Activated CD4-positive, CD25-positive, alpha-beta regulatory T cell treated with anti-CD3 and anti-CD28 coated beads, Interleukin-2, amount 50 U/mL, for 24 hours (primary cell): ENCODE measurements at places on chromosomes 16 and 17.

DNA sequence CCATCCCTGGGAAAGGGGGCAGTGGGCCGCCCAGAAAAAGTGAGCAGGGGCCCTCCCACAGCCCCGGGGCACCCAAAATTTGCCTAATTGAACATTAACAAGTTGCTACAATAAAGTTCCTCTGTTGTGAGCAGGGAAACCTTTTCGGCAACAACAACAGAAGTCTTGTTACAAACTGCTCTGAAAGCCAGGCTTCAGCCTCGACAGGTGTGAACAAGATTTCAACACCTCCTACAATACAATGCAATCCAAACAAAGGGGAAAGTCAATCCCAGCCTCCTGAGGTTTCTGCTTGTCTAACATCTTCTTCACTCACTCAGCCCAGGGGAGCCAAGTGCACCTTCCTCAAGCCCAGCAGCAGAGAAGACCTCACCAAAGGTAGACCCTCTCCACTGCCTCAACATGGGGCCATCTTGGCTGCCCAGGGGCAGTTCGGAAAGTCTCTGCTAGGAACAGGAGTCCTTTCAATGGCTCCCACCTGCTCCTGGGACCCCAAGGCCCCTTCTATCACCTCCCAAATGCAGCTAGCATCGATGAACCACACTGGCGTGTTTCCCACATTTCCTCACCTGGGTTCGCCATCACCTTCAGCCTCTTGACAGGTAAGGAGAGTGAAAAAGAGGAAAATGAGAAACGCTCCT is 19.1 kb downstream of the ZFHX3 start:
- no peak for ATAC-seq

- ATAC-seq: no peak
Observed at GRCh38 chr17:27504188-27504995, 48.1 kb downstream of the KSR1 start.

DNA sequence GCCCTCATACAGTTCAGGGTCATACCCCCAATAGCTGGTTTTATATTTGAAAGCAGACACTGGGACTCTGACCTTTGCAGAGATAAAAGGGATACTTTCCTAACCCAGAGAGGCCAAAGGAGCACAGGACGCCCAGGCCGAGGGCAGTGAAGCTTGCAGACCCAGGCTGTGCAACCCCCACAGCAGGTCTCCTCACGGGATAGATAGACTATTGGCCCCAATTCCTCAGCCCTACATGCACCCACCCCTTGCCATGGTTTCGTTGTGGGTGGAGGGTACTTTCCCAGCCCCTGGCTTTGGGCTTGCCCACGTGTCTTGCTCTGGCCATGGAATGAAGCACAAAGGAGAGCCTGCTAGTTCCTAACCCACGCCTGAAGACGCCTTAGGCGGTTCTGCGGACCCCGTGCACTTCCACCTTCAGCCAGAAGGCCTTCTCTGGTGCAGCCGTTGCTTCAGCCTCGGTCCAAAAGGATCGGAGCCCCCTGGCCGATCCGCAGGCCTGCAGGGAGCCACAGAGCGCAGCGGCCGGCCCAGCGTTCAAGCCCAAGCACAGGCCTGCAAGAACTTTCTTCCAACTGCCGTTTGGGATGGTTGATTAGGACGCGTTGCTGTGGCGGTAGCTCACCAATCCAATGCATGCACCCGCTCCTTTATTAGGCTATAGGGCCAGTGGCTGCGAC is 9.8 kb upstream of the BRCA1 start:
- no peak for ATAC-seq

GRCh38 chr16:12896562-12896961 is 4.8 kb upstream of the SHISA9 start:
- ATAC-seq: no peak

GRCh38 chr17:8290043-8290442 is 1.6 kb downstream of the RANGRF start:
- no peak for ATAC-seq

DNA sequence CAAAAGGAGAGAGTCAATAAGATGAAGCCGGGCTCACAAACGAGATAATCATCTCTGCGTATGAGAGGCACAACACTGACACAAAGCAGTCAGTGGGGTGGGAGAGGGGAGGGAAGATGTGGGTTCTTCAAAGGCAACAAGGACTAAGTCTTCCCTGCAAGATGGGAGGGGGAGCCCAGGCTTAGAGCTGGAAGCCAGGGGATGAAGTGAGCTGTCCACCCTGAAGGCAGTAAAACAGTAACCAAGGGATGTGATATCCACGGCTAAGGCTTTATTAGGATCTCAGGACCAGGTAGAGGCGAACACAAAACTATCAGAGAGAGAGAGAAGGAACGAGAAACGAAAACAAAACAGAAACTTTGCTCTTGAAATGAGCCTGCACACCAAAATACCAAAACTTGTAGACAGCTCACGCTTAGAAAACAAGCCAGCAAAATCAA is 115.9 kb downstream of the DYNLRB2 start:
- peak; percentile 92 for ATAC-seq

- no peak for ATAC-seq
Observed at GRCh38 chr17:61411261-61412142, 11.9 kb downstream of the TBX2 start.

- no peak for ATAC-seq
Observed at GRCh38 chr16:10688291-10688690, 6.4 kb downstream of the TEKT5 start.

- no peak for ATAC-seq
Observed at GRCh38 chr17:14396547-14396946, 95.7 kb downstream of the HS3ST3B1 start.

- ATAC-seq: no peak
Observed at GRCh38 chr16:73737637-73738036, 559.0 kb upstream of the PSMD7 start.

DNA sequence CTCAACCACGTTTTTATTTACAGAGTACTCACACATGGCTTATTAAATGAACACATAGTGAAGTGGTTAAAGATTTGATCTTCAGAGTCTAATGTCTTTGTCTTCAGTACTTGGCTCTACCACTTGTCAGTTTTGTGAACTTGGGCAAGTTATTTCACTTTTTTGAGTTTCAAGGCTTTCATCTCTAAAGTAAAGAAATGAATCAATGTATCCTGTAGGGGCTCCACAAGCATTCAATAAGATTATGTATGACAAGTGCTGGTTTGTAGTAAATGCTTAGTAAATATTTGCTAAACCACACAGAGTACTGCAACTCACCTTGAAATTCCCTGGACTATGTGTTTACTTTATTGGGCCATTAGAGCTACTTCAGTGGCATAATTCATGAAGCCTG is 446.0 kb upstream of the GOT2 start:
- ATAC-seq: no peak

DNA sequence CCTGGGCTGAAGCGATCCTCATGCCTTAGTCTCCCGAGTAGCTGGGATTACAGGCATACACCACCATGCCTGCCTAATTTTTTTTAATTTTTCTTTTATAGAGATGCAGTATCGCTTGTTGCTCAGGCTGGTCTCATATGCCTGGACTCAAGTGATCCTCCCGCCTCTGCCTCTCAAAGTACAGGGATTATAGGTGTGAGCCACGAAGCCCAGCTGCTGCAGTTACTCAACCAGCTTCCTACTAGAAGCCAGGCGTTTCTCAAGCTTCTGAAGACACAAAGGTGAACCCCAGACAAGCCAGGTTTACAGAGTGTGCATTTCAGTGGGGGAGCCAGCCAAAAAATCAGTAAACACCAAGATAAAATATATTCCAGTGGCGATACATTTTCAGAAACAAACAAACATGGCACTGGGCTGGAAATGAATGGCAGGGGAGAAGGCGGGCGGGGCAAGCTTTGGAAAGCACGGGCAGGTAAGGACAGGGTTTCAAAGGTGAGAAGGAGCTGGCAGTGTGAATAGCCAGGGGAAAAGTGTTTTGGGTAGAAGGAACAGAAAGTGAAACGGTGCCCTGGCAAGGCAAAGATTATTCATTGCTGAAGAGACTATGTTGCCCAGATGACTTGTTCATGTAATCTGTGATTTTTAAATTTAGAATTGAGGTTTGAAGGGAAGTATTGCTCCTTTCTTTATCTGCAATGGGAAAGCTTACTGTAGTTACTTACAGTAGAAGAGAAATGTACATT is 471.1 kb downstream of the WWOX start:
- peak; percentile 24 for ATAC-seq

DNA sequence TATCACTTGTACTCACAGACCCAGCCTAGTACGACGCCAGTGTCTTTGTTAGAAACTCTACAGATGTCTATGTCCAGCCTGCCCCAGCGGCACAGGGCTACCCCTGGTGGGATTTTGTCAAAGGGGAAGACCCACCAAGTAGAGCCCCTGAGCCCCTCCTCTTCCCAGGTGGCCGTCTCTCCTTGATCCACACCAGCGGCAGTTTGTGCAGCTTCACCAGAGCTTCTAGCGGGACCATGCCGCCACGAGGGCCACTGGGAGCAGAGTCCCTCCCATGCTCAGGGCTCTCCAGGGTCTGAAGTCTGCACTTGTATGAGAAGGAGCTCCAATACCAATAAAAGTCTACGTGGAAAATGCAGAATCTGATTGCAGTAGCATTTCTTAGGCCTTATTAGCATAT is 157.1 kb downstream of the RPTOR start:
- ATAC-seq: no peak

DNA sequence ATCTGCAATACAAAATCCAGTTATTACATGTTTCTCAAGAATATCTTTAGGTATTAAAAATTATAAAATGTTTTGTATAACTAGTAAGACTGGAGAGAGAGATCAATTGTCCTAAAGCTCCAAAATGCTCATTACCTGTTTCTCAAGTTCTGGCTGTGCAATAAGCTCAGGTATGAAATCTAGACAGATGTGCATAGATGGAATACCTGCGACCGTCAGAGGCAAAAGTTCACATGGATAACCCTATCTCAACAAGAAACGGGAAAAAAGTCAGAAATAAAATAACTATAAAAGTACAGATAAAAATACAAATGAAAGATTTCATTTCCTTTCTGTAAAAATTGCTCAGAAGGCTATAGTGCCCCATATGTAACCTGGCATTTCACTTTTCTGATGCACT is 5.8 kb upstream of the BRIP1 start:
- no peak for ATAC-seq

GRCh38 chr17:20236578-20237227 is 227.5 kb downstream of the SPECC1 start:
- no peak for ATAC-seq

DNA sequence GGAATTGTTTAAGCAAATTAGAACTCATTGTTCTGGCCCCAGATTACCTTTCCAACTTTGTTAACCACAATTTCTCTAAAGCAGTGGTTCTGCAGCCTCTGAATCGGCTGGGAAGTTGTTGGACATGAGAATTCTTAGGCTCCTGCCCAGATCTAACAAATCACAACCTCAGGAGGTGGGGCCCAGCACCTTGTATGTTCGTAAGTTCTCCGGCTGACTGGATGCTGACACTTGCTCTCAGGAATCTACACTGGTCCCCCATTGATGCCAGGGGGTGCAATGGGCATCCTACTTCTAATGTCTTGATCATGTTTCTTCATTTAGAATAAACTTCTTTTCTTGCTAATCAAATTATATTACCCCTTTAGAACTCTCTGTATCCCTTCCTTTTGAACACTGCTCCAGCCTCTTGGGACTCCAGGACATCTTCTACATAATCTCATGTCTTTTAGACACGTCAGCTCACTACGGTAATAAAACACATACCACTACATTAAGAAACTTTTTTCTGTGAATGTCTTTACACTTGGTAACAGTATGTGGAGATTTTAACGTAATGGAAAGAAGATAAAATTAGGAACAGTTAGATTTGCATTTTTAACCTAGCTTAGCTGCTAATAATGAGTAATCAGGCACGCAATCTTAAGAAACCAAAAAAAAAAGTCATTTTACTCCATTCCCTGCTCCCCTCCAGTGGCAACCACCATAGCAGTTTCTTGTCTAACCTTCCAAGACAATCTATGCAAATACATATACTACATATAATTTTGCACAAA is 143.2 kb downstream of the ITFG1 start:
- no peak for ATAC-seq

DNA sequence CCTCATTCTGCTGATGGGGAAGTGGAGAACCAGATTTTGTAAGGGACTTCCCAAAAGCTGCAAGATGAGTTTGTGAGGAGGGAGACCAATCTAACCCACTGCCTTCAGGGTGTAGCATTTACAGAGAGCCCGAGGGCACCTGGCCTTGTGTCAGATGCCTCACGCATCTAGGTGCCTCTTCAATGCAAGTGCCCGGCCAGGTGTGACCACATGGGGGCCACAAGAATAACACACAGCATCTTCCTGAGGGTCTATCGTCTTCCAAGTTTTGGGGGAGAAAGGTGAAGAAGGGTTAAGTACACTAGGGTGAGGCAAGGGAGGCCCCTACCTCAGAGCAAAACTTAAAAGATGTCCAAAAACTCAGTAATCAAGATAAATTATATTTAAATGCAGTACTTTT is 401.7 kb upstream of the CDH5 start:
- ATAC-seq: no peak

- ATAC-seq: no peak
Observed at GRCh38 chr17:8744086-8744785, 400 bp downstream of the CCDC42 start.

DNA sequence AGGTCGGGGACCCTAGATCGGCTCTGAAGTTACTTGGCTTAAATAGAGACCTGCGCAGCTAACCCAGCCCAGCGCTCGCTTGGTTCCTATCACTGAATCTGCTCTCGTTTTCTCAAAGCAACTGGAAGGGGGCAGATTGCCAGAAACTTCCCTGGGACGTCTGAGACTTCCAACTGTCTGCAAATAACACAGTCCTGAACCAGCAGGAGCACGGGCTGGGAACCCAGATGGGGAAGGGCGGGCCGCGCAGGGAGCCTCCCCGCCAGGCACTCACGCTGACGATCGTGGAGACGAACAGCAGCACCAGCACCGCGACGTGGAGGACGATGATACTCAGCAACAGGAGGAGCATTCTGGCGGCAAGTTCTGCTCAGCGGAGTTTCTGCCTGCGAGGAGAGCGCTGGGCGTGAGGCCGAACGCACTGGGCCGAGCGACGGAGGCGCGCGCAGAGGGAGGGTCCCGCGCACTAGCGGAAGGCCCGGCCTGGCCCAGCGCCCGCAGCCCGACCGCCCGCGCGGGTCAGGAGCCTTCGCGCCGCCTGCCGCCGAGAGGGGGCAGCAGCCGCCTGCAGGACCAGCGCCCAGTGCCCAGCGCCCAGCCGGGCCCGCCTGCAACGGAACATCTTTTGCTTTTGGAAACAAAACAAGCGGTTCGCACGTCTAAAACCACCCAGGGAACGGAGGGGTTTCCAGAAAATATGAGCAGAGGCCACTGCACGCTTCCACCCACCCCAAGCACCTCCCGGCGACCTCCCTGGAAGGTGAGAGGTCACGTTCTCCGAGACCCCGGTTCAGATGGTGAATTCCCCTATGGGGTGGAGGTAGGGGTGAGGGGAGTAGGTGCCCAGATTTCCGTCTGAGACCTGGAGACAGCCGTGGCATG is 4.5 kb downstream of the PMP22 start:
- ATAC-seq: peak; percentile 83

- no peak for ATAC-seq
Observed at GRCh38 chr16:88003316-88003715, 52.1 kb downstream of the BANP start.
